ENCODE measurements at places on chromosomes 7 and 10.

DNA sequence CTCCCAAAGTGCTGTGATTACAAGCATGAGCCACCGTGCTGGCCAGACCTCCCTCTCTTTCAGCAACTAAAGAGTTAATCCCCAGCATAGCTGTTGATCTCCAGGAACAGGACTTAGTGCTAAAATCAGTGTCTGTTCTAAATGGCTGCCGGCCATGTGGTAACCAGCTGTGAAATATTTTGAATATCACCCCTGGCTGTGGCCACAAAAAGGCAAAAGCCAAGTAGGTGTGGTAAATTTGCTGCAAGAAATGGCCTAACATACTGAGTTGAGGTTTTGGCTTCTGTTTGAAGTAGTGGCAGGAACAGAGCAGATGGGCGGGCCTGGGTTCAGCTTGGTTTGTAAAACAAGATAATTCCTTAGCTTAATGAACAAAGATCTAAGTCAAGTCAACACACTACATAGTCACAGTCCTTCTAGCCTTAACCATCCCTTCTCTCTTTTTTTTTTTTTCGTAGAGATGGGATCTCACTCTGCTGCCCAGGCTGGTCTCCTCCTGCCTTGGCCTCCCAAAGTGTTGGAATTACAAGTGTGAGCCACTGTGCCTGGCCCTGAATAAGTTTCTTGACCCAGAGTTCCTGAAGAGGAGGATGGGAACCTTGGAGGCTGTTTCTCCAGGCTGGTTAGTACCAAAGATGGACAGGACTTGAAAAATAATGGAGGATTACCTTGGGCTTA lies 22.7 kb upstream of the AGFG2 start:
- no peak for DNase-seq

DNA sequence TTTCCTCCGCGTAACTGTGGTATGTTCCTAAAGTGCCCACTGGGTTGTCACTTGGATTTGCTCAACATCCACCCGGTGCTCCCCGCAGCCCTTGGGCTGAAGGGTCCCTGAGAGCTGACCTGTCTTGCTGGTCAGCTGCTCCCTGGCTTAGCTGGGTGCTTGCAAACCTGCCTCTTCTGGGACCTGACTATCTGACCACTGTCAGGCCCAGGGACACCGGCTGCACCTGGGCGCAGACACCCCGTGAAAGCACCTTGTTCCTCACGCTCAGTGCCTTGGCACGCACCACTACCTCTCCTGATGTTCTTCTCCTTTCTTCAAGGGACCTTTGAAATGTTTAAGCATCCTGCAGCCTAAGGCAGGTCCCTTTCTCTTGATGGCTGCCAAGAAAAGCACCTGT lies 26.6 kb upstream of the LARP4B start:
- no peak for DNase-seq

DNA sequence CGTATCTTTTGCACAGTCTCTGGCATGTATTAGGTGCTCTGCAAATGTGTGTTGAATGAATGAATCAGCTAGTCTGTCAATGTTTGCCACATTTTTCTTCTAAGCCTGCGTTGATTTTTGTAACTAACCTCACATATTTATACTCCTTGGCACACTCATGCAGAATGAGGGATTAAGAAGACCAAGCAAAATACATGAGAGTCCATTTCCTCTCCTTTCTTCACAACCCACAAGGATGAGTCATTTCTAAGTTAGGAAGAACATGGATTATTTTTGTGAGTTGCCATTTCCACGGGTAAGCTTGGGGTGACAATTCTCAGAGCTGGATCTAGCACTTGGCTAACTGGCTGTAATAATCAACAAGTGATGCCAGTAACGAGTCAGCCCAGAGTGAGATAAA lies 158.8 kb downstream of the TWIST1 start:
- DNase-seq, result no peak

GRCh38 chr10:86715836-86716235 lies 40.6 kb upstream of the BMPR1A start:
- DNase-seq, result no peak

GRCh38 chr10:88810196-88810961 lies 7.8 kb downstream of the LIPM start:
- no peak for DNase-seq

GRCh38 chr10:110175406-110175805 lies 32.0 kb upstream of the MXI1 start:
- DNase-seq, result no peak

GRCh38 chr7:122038904-122039303 lies 105.1 kb downstream of the AASS start:
- no peak for DNase-seq

DNA sequence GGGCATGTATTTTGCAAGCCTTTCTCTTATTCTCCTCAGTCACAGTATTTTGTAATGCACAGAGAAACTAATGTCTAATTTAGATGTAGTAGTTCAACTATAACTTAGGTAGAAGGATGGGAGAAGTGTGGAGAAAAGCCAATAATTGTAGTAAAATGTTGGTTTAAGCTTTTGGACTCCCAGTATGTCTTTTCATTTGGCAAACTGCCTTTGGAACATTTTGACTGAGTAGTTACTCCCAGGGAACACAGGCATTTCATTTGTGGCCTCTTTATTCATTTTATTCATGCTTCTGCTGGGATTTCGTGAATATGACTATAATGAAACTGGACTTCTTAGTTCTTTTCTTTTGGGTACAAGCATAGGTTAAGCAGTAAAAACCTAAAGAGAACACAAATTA lies 79.0 kb downstream of the EXOC4 start:
- no peak for DNase-seq

- peak; percentile 7 for DNase-seq
Measured at GRCh38 chr10:89206402-89207180, 526 bp downstream of the CH25H start.

- DNase-seq, result no peak
Measured at GRCh38 chr7:105296491-105296890, 92.2 kb downstream of the SRPK2 start.

- no peak for DNase-seq
Measured at GRCh38 chr10:88886557-88886956, 6.5 kb downstream of the STAMBPL1 start.

GRCh38 chr7:50308203-50308531 lies 3.7 kb downstream of the IKZF1 start:
- DNase-seq, result no peak

GRCh38 chr10:130778166-130778545 lies 533.4 kb downstream of the TCERG1L start:
- no peak for DNase-seq

DNA sequence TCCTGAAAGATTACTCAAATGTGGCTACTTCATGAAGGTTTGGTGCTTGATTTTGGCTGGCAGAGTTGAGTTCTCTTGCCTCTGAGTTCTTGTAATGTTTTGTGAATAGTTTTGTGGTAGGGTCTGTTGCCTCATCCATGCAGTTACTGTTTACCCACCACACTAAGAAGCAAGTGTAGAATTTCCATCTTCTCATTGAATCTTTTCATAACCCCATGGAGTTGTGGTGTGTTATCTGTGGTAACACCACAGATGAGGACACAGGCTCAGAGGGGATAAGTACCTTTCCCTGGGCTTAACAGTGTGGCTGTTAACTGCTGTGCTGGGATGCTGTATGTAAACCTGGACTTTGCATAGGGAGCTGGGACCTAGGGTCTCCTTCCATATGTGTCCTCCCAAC lies 186.3 kb downstream of the CAMK1D start:
- DNase-seq, result no peak

- no peak for DNase-seq
Measured at GRCh38 chr10:29120216-29120615, 168.7 kb upstream of the LYZL1 start.

GRCh38 chr7:117227091-117227490 lies 95.8 kb downstream of the WNT2 start:
- DNase-seq, result no peak

DNA sequence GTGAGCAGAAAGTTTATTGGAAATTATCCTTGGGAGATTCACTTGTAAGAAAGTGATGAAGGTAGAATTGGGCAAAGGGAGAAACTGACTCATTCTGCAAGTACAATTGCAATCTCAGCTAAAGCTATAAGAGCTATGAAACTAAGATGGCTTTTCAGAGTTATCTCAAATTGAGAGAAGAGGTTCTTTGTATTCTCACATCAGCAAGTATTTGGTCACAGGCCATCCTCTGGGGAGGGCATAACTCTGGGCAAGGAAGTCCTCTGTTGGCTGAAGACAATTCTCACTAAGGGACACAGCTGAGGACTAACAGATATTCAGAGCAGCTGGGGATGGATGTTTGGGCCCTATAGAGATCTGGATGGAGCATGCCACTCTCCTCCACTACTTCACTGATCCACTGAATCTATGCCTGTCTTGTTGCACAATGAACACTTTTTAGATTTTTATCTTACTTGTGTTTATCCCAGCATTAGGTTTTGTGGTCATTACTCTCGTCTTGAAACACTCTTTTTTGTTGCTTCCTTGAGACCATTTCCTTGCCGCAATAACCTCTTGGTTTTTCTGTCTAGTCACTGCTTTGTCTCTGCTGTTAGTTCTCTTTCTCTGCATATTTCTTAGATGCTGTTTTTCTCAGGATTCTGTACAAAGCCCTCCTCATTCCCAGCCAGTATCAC lies 115.1 kb downstream of the GNAI1 start:
- DNase-seq, result no peak

DNA sequence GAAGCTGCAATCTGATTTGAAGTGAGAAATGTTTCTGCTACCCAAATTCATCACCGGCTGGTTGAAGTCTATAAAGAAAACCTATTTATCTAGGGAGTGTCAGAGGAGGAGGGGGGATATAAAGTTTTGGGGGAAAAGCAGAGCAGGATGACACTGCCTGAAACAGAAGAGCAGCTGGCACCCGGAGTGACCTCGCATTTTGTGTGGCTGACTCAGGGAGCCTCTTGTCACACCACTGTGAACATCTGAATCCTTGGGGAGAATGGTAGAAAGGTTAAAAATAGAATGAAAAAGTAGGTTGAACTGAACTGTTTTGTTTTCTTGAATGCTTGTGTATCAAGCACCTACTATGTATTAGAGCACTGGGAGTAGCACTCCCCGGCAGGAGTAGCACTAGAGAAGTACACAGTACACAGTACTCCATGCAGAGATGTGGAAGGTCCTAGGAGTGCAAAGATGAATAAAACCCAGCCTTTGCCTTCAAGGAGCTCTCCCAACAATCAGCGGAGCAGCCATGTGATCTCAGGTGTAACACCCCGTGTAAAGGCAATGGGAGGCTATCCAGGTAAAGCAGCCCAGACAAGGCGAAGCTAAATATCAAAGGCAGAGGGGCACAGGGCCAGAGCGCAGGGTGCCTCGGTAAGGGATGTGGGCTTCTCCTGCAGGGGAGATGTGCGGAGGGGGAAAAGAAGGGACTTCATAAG lies 13.5 kb downstream of the CRTAC1 start:
- DNase-seq, result no peak

DNA sequence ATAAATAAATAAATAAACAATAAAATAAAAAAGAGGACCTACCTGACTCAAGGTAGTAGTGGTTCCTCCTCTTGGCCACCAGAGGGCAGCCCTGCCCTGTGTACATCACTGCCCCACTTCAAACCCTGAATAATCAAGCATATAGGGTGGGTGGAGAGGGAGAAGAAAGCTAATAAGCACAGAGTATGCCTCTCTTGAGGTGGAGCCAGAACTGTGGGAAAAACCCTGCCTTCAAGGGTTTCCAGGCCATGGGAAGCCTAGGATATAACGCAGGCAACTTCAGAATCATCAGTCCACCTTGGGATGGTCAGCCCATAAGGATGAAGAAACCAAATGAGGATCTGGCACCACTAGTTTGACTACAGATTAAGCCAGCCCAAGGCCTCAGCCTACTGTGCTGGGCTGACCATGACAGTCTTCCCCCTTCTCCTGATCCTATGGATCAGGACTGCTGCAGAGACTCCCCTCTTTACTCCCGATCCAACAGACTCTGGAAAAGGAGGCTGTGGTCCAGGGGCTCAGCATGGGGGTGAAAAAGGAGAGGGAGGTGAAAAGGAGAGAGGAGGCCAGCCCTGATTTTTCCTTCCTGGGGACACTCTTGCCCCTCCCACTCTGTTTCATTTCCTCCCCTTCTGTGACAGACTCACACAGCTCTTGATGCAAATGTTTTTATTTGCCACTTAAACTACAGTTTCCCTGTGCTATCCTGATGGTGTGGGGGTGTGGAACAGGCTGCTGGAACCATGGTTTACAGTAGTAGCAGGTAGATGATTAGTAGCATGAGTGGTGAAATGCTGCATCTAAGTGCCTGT lies 10.1 kb downstream of the AVPI1 start:
- DNase-seq, result no peak

DNA sequence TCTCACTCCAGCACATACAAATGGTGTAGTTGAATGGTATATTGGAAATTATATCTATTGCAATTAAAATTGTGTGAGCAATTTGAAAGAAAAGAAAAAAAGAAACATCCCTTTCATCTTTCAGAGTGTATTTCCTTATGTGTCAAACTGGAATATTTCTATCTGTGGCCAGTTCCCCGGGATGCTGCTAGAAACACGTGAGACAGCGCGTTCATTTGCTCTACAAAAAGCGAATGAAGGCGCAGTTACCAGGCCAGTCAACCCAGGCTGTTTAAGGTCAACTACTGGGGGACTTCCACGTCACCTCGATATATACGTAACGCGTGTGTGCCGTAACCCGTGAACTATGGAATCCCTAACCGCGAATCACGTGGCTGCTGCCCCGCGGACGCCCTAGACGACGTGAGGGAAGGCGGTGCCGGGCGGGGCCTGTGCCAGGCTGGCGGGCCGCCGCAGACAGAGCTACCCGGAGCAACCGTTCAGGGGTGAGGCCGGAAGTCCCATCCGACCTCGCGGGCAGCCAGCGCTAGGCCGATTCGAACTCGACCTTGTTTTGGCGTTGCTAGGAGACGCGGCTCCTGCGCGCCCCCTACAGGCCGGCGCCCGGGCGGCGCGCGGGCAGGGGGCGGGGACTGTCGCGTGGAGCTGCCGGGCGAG lies 1.1 kb upstream of the ARL4A start:
- peak; percentile 89 for DNase-seq

DNA sequence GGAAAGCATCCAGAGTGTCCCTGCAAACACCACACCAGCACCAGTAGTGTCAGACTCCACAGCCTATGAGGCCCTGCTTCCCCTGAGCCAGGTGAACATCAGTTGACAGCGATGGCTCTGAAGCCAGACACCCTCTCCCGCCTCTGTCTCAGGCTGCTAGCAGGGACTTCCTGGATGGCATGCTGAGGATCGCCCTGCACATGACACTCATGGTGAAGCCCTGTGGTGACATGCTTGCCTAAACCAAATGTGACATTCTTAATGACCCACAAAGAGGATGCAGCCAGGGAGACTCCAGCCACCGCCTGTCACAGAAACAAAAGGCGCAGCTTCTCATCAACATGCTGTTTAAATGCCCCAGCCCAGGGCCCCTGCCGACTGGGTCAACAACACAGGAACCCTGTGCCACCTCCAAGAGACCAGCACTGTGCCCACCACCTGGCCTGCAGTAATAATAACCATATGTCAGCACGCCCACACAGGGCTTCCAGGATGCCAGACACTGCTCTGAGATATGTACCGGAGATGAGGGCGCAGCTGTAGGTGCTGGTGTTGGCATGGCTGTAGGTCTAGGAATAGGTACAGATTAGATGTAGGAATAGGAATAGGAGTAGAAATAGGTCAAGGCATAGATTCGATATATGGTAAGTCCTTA lies 81.3 kb downstream of the GRID1 start:
- no peak for DNase-seq

DNA sequence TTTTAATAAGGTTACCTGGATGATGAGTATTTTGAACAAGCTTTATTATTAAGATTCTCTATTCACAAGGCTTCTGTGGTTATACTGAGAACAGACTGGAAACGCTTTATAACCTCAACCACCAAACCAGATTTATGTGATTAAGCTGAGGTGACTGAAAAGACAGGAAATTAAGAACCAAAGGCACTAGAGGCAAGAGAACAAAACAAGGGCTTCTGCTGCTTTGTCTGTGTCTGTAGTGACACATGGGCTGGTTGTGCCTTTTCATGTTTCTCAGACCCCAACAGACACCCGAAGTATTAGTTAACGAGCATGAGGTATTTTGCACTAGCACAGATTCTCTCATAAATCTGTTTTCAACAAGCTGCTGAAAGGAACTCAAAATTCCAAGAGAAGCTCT lies 64.4 kb downstream of the RAPGEF5 start:
- DNase-seq, result no peak
